Activated CD4-positive, alpha-beta T cell treated with anti-CD3 and anti-CD28 coated beads for 24 hours (primary cell): ENCODE measurements at places on chromosomes 13 and 19.

- no peak for DNase-seq
These were observed 15.4 kb upstream of the CPAMD8 start for GRCh38 chr19:17041976-17042375.

GRCh38 chr13:29917650-29918049 lies 67.2 kb upstream of the UBL3 start:
- DNase-seq: no peak

- peak; percentile 50 for DNase-seq
These were observed 6.9 kb downstream of the RAB8A start for GRCh38 chr19:16118489-16119033.

- DNase-seq: no peak
These were observed 636 bp upstream of the RB1 start for GRCh38 chr13:48302871-48303358.

GRCh38 chr19:51980116-51980736 lies 6.4 kb downstream of the ZNF350 start:
- DNase-seq: no peak
